COLO829 (cell line): ENCODE measurements at places on chromosomes 6 and 20.

DNA sequence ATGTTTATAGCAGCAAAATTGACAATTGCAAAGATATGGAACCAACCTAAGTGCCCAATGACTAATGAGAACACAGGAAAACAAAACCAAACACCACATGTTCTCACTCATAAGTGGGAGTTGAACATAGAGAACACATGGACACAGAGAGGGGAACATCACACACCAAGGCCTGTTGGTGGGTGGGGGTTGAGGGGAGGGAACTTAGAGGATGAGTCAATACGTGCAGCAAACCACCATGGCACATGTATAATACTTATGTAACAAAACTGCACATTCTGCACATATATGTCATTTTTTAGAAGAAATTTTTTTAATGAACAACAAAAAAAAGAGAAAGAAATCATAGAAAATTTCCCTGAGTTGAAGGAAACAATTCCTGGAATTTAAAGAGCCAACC lies 3.9 kb downstream of the EPM2A start:
- no peak for DNase-seq

GRCh38 chr6:89927264-89927663 lies 33.0 kb downstream of the GJA10 start:
- no peak for DNase-seq

DNA sequence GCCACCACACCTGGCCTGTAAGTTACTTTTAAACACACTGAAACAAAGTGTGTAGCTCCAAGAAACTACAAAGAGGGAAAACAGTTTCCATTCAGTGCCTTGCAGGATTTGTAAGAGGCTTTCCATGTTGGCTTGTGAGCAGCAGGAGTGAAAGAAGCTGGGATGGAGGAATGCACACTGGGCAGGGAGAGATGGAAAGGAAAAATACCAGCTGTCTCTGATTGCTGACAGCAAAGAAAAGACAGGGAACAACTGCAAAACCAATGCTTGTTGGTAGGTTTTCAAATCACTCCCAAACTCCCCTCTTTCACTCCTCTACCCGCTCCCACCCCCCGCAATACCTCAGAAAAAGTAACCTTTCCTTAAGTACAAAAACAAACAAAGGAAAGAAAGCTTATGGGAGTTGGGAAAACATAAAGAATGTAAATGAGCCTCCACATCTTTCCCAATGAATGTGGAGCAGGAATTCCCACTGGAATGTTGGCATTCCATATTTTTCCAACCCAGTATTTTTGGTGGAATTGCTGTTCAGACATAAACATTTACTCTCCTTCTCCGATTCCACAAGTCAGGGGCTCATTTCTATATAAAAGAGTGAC lies 166.1 kb downstream of the THBS2 start:
- no peak for DNase-seq

GRCh38 chr6:53758496-53758895 lies 36.3 kb upstream of the LRRC1 start:
- no peak for DNase-seq

DNA sequence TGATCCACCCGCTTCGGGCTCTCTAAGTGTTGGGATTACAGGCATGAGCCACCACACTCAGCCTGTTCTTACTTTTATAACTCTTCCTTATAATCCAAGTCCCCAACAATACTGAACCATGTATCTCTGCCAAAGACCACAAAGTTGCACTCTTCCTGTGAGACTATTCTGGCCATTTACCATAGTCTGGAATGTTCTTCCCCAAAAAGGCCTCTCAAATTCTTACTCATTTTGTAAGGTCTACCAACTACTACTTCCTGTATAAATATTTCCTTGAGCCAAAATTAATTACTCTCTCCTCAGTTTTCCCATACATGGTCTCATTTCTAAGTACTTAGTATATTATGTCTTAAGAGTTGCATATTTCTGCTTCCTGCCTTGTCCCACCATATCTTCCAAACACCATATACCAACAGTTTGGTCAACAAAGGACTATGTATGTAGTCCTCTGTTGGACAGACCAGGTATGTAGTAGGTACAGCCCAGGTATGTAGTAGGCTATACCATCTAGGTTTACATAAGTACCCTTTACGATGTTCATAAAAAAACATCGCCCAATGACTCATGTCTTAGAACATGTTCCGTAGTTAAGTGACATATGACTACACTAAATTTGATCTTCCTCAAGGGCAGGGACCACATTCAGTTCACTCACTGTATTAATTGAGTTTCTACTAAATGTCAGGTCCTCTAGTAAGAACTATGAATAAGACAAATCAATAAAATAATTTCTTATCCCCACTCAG lies 22.0 kb downstream of the RANBP9 start:
- no peak for DNase-seq

GRCh38 chr6:135680964-135681913 lies 170.3 kb upstream of the PDE7B start:
- DNase-seq: no peak
